EL (cell line): ENCODE measurements at places on chromosomes 1 and 21.

DNA sequence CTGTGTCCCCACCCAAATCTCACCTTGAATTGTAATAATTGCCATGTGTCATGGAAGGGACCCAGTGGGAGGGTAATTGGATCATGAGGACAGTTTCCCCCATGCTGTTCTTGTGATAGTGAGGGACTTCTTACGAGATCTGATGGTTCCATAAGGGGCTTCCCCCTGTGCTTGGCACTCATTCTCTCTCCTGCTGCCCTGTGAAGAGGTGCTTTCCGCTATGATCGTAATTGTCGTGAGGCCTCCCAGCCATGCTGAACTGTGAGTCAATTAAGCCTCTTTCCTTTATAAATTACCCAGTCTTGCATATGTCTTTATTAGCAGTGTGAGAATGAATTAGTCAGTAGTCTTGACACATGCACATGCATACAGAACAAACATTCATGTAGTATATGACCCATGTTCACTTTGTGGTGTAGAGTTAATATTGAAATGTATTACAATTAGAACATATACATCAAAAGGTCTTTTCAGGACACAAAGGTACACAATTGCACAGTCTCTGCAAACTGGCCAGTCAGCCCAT, 16.9 kb upstream of the IFI16 start:
- no peak for DNase-seq

GRCh38 chr1:40300651-40301050, 16.4 kb downstream of the COL9A2 start:
- DNase-seq = no peak

- DNase-seq = no peak
These were observed 17.3 kb upstream of the C1orf159 start for GRCh38 chr1:1132956-1133750.

DNA sequence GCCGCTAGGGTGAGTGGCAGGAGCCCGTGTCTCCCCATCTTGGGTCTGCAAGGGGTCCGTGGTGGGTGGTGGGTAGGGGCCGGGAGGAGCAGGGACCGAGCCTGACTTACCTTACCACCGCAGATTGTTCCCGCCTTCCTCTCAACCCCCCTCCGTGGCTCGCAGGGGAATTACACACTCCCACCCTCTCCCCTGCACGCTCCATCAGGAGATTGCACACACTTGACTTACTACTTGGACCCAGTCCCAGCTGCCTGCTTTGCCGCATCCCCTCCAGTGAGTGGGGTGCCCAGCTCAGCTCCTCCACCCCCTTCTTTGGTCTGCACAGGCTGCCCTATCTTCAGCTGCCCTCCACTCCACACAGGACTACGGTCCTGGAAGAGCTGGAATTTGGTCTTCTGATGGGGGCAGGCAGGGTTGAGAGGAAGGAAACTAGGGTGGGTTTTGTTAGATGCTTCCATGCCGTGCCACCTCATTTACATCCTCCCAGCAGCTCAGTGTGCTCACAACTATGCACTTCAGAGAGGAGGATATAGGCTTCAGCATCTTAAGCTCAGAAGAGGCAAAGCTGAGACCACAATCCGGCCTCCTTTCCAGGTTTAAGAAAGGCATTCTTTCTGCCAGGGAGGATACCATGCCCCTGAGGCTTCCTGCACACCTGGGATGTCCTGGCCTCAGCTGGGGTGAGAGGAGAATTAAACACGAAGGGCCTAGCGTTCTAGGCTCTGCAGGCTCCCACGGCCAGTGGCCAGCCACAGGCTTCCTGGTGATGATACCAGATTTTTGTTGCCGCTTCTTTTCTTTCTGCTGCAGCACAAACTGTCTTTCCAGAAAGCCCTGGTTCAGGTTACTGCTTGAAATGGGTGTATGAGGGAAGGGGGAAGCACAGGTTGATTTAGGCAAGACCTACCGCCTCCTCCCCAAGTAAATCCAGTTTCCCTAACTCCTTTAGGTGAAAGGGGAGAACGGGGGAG, 2.3 kb downstream of the KCNC4 start:
- DNase-seq = no peak

GRCh38 chr1:153539395-153540093, 1.2 kb downstream of the S100A5 start:
- no peak for DNase-seq

GRCh38 chr1:186502087-186502486, 41.2 kb upstream of the PDC start:
- no peak for DNase-seq

DNA sequence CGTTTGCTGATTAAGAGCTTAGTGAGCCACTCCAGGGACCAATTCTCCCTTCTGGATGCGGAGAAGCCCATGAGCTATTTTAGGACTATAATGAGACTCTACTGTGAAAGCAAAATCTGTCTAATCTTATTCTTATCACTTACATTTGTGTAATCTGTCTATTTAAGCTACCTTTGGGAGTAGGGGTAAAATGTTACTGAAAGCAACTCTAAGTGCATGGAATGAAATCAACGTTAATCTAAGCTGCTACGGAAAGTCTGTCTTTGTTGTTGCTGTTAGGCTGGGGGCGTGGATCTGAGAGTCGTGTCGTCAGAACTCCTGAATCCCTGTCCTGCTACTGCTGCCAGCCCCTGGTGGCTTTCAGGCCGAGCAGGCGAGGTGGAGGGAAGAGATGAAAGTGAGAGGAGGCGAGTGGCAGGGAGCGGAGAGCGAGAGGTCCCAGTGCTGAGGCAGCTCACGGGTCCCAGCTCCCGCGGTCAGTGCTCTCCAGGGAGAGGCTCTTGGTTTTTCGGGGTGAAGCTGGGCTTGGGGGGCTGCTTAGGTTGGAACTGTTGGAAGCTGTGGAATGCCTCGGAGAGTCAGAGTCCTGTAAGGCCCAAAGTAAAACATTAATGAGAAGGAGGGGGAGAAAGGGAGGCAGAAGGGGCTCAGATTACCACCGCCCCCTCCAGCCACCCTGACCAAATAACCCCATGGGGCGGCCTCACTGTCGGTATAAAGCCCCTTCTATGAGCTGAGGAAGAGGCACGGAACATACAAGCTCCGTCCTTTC, 53.9 kb downstream of the COQ8A start:
- DNase-seq = no peak

- no peak for DNase-seq
These were observed 3.5 kb upstream of the NFASC start for GRCh38 chr1:204867203-204867602.

GRCh38 chr1:184965944-184966860, 8.1 kb downstream of the NIBAN1 start:
- DNase-seq = peak; percentile 45

- no peak for DNase-seq
These were observed 56.4 kb downstream of the SLC19A1 start for GRCh38 chr21:45485686-45486442.

- no peak for DNase-seq
These were observed 74.8 kb upstream of the LRRN2 start for GRCh38 chr1:204760350-204760749.

DNA sequence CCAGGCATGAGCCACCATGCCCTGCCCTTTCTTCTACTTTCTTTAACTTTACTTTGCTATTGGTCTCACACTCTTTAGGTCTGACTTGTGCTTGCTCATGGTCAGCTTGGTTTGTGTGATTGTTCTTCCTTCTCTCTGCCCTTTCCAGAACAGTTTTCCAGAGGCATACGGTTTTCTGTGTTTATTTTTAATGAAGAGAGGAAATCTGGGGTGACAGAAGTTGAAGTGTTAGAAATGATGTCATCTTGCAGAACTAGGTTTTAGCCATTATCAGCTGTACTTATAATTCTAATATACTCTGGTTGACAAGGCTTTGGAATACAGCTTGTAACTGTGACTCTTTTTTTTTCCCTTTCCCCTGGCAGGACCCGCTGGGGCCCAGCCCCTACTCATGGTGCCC, 14.4 kb downstream of the AGO3 start:
- no peak for DNase-seq

DNA sequence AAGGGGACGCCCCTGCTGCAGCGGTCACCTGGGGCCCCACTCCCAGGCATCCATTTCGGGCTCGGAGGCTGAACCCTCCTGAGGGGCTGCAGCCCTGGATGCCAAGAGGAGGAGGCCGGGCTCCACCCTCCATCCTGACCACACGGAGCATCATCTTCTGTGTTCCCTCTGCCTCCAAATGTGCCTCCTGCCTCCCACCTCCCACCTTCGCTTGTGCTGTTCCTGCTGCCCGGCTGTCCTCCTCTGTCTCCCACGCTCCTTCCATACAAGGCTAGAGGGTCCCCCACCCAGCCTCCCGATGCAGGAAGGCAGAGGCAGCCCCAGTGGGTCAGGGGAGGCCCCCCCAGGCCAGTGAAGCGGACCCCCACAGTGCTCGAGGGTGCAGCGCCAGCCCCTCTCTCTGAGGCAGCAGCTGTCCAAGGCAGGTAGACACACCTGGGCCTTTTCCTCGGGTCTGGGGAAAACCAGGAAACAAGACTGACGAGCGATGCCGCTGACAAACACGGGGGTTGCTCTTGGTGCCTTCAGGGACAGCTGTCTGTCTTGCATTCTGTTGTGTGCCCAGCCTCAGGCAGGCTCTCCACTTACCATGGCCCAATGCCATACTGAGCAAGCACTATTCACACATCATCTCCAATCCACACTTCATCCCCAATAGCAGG, 16.8 kb upstream of the PLEKHG5 start:
- no peak for DNase-seq

DNA sequence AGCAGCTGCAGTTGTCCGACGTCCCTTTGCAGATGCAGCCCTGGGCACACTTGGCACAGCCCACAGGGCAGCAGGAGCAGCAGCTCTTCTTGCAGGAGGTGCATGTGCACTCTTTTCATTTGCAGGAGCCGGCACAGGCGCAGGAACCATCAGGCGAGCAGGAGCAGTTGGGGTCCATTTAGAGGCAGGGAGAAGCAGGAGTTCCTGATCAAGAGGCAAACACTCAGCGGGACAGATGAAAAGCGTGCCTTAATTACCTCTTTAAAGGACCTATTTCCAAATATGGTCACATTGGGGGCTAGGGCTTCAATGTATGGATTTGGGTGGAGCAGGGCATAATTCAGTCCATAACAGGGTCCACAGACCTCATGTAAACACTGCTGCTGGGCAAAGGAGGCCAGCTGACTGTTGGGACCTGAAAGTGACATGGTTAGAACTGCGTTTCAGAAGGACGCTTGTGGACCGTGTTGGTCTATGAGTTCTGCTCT, 4.3 kb upstream of the CPLANE2 start:
- DNase-seq = no peak

DNA sequence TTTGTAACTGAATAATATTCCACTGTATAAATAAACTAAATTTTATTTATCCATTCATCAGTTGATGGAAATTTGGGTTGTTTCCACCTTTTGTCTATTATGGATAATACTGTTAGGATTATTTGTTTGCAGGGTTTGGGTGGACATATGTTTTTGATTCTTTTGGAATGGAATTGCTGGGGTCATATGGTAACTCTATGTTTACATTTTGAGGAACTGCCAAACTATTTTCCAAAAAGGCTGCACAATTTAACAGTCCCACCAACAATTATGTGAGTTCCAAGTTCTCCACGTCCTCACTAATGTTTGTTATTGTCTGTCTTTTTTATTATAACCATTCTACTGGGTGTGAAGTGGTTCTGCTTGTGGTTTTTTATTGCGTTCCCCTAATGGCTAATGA, 4.3 kb upstream of the SERBP1 start:
- DNase-seq = no peak

- no peak for DNase-seq
These were observed 82.7 kb downstream of the KCND3 start for GRCh38 chr1:111906816-111907215.

GRCh38 chr1:185840880-185841279, 106.7 kb downstream of the HMCN1 start:
- DNase-seq = no peak

GRCh38 chr1:21344750-21345443, 54.6 kb upstream of the ECE1 start:
- peak; percentile 31 for DNase-seq

- DNase-seq = peak; percentile 73
These were observed 36.2 kb upstream of the ZNF496 start for GRCh38 chr1:247367786-247368422.

DNA sequence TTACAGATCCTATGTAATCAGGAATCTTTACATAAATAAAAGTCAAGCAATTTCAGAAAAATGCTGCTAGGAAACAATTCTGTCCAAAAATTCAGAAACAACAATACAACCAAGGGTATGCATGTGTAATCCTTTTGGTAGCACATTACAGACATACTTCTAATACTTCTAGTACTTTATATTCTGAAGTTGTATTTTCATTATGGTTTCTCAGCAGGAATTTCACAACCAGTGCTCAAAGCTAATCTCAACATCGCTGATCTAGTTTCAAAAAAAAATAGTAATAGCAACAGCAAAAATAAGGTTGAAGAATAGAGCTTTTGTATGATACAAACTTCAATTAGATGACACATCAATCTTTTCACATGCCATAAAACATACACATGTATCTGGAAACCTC, 545.2 kb downstream of the LTN1 start:
- peak; percentile 67 for DNase-seq

DNA sequence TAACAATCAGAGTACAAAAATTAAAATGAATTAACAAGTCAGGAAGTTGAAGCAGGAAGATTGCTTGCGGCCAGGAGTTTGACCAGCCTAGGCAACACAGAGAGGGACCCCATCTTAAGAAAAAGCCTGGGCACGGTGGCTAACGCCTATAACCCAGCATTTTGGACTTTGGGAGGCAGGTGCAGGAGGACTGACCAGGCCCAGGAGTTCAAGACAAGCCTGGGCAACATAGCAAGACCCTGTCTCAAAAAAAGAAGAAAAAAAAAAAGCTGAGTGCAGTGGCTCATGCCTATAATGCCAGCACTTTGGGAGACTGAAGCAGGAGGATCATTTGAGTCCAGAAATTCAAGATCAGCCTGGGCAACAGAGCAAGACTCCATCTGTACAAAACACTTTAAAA, 38.5 kb downstream of the TESK2 start:
- DNase-seq = no peak

DNA sequence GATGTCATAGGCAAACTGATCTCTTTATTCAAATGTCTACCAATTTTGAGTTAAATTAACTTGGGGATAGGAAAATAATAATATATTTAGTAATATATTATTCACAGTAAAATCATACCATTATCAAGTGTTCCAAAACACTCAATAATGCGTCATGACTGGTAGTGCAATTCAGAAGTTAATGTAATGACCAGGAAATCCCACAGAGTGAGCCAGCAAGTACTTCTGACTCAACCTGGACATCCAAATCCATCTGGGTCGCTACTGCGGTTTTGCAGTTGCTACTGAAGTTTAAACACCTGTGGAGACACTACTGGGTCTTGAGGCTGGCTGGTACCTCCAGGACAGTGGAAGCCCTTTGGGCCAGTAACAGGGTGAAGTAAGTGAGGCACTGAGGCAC, 44.8 kb downstream of the DPYD start:
- no peak for DNase-seq

DNA sequence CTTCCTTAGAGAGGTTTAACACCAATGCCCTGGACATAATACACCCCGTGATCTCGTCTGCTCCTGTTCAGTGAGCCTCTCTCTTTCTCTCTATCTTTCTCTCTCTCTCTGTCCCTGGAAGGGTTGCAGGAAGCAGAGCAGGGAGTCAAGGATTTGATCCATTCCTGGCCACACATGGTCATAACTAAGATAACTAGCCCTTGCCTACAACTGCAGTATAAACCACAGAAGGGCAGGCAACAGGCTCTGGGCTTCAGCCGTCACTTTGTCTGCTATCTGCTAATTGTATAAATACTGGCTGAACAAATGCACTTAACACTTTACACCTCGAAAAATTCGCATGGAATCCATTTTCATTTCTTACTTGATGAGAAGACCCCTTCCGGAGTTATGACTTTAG, 357.5 kb upstream of the RUNX1 start:
- no peak for DNase-seq
